ENCODE measurements at places on chromosomes 7 and 10.

DNA sequence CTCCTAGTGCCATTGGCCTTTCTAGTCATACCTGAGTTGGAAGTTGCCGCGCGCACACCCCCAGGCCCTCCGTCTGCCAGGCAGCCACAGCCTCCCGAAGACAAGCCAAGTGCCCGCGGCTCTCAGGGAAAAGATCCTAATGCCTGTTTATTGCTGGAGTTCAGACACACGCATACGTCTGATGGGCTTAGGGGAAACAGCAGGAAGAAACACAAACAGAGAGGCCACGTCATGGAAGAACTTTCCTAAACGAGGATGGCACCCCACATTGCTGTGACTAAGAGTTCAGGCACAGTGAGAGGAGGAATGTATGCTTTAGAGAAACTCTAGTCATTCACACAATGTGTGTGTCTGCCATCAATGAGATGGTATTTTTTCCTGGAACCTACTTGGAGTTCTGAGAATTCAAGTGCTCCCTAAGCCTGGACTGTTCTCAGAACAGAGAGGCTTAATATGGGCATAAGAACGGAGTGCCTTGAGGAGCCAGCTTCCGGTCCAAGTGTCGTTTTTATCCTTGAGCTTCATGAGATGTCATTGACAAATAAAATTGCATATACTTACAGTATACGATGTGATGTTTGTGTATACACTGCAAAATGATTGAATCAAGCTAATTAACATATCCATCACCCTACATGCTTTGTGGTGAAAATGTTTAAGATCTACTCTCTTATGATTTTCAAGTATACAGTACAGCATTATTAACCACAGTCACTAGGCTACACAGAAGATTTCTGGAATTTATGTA is 11.6 kb upstream of the RBP3 start:
- no peak for DNase-seq

DNA sequence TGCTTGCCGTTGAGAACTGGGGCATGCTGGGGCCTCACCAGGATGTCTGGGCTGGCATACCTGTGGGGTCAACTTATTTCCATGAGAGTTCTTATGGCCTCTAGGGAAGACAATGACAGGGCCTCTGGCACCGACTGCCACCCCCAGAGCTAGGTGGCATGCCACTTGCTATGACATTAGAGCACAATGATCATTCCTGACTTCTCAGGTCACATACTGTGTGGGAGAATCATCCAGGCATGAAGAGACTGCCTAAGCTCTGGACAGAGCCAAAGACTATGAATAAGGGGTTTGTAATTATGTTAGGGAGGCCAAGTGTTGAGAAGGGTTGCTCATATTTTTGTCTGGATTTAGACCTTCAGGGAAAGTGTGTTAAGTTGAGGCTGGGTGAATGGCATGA is 97.5 kb downstream of the PTPN20 start:
- DNase-seq = no peak

GRCh38 chr10:130218936-130219335 is 82.7 kb downstream of the GLRX3 start:
- DNase-seq = no peak

- DNase-seq = no peak
Measured at GRCh38 chr10:52539463-52539862, 225.4 kb downstream of the DKK1 start.

DNA sequence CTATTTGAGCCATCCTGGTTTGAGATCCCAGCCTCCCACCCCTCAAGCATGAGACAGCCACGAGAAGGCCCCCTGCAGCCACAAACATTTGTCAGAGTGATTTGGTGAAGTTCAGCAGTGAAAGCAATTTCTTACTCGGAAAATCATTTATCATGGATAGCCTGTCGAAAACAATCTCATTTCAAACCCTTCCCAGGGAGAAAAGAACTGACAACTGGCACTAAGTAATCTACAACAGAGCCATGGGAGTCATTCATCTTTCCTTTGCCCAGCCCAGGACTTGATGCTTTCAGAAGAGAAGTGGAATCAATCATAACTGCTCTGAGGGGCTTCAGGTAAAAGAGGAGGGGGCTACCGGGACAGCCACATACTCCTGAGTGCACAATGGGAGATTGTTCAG is 411.2 kb downstream of the KCNMA1 start:
- DNase-seq = no peak

DNA sequence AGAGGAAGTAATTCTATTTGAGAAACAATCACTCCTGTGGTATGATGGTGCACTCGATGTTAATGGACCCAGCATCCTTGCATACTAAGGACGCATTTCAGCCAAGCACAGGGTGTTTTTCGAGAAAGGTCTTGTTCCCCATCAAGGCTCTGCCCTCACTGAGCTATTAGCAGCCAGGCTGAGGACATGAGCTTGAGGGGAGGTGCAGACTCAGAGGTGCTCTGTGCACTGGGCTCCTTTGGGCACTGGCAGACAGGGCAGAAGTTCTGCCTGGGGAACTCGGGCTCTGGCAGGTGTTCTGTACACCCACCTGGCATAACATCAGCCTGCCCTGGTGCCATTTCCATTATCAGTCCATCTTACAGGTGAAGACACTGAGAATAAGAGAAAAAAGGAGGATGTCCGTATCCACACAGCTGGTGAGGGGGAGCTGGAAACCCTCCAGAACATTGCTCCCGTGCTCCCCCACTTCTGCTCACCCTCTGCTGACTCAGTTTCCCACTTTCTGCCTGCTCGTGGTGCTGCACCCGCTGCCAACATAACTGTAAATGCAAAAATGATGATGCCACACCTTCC is 92.7 kb upstream of the RET start:
- no peak for DNase-seq

DNA sequence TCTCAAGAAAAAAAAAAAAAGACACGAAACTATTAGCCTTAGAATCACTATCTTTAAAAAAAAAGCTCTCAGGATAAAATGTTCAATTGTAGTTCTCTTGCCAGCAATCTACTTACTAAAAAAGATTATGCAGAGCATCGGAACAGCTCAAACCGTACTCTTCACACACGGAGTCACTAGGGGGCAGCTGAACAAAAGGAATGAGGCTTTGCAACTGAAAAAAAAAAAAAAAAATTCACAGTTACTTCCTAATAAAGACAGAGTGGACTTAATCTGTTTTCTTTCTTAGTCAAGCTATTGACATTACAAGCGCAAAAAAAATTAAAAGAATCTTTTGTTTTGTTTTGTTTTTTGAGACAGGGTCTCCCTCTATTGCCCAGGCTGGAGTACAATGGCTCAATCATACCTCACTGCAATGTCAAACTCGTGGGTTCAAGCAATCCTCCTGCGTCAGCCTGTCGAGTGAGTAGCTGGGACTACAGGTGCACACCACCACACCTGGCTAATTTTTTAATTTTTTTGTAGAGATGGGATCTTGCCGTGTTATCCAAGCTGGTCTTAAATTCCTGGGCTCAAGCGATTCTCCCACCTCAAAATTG is 11.5 kb downstream of the PMS2 start:
- DNase-seq = peak; percentile 83

- no peak for DNase-seq
Measured at GRCh38 chr10:93165367-93165766, 91.7 kb downstream of the CYP26A1 start.

GRCh38 chr7:7257899-7258692 is 75.8 kb downstream of the C1GALT1 start:
- peak; percentile 52 for DNase-seq

GRCh38 chr10:30645340-30645827 is 15.8 kb upstream of the LYZL2 start:
- no peak for DNase-seq

- no peak for DNase-seq
Measured at GRCh38 chr7:95550546-95550945, 45.8 kb downstream of the PDK4 start.

DNA sequence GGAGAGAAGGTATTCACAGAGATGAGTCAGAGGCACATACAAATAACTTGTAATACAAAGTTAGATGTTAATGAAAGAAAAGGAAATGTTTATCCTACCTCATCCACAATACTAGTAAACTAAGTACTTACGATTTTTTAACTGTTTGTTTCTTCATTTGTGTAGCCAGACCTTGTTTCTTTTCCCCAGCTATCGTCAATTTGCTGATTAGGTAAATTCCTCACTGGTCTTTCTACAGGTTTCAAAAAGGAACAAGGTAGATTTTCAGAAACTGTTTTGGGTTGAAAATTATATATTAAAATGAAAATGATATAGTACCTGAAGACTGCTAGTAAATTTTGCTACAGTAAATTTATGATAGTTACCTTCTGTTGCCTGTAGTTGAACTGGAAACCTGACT is 56.6 kb downstream of the PON1 start:
- no peak for DNase-seq

DNA sequence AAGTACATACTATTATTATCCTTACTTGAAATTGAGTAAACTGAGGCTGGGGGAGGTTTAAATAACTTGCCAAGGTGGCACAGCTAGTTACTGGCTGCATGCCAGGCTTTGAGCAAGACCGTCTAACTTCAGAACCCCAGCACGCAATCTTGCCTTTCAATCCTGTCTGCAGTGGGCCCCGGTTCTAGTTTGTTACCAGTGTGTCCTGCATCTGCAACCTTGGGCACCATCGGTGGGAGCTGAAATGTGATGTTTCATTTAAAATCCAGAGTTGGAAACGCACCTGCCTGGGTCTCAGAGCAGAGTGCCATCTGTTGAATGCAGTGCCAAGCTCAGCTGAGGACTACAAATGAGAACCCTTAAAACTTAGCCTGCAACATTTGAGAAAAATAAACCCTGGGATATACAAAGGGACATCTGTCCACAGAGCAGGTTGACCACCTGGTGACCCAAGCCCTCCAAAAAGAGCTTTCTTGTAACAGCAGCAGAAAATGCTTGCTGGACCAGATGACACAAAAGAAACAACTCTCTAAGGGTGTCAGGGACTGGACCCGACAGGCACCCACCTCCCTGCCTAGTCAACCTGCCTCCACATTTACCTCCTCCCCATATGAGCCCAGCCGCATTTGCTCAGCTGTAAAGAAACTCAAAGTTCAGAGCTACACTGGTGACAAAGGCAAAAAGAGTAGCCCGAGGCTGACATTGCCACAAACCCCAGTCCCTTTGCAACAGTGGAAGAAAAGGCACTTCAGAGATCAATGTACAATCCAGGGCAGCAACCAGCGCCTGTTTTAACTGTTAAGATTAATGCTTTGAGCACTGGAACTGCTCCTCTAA is 1.7 kb downstream of the SH3PXD2A start:
- DNase-seq = no peak

- DNase-seq = no peak
Measured at GRCh38 chr7:83806538-83806937, 157.6 kb upstream of the SEMA3E start.

DNA sequence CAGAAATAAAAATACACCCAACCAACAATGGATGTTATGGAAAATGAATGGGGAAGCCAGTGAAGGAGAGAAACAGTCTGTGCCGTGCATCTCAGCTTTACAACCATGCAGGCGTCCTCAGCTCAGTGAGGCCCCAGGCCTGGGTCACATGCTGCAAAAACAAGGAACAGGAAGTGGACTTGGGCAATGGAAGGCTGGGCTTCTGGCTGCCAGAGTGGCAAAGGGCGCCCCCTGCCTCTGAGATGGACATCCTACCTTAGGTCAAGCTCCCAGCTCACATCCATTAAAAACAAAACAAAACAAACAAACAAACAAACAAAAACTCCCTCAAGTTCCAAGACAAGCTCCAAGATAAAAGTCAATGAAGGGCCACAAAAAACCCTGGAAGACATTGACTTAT is 54.7 kb upstream of the AFAP1L2 start:
- peak; percentile 76 for DNase-seq

GRCh38 chr7:111736552-111736874 is 174.2 kb upstream of the IMMP2L start:
- no peak for DNase-seq

- no peak for DNase-seq
Measured at GRCh38 chr10:113927440-113927839, 73.0 kb downstream of the NHLRC2 start.

- no peak for DNase-seq
Measured at GRCh38 chr7:134900166-134900982, 85.9 kb upstream of the AGBL3 start.

DNA sequence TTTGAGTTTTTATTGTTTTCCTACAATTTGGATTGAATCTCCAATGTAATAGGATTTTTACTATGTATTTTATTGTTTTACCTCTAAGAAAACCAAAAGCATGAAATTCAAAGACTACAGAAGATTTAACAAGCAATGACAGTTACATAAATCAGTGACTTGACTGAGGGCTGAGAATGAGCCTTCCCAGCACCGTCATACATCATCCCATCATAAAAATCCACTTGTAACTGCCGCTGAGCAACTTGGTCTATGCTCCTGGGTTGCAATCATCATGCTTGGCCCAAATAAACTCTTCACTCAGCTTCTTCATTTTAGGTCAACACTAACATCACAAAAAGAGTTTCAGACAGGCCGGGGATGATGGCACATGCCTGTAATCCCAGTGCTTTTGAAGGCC is 13.5 kb downstream of the LARP4B start:
- no peak for DNase-seq

DNA sequence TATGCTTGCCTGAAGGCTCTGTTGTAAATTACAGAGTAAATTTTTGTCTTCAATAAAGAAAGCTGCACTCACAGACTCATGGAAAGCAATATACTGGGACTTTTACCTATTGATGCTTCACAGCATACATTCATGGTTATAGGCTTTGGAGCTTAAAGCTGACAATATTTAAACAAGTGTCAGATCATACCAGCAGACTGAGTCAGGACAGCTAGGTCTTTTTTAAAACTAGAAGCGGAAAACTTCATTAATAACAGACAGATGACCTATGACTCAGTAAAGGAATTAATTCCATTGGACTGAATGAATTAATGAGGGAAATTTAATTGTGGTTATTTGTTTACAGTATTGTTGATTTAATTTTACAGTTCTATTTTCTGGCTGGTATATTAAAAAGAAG is 165.8 kb upstream of the DGKB start:
- no peak for DNase-seq

GRCh38 chr10:5616046-5616445 is 50.3 kb downstream of the ASB13 start:
- no peak for DNase-seq

GRCh38 chr10:103769176-103769575 is 86.2 kb downstream of the SH3PXD2A start:
- DNase-seq = no peak

DNA sequence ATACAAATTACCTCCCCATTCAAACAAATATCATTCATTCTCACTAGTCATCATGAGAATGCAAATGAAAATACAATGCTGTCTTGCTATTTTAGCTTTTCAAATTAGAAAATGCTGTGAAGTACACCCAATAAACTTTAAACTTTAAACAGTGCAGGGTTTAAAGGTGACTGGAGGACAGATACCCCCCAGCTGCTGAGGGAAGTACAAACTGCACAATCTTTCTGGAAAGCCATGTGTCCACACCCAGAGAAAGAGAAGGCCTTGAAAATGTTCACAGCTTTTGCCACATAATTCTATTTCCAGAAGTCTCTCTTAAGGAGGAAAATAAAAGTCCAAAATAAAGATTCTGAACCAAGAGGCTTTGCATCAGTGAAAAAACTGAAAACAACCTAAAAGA is 56.5 kb downstream of the PIK3AP1 start:
- no peak for DNase-seq

- no peak for DNase-seq
Measured at GRCh38 chr10:52436664-52437063, 122.6 kb downstream of the DKK1 start.

GRCh38 chr7:4885317-4885807 is 1.8 kb upstream of the RADIL start:
- DNase-seq = no peak

- peak; percentile 29 for DNase-seq
Measured at GRCh38 chr10:118840071-118840775, 85.5 kb upstream of the CACUL1 start.

- DNase-seq = peak; percentile 97
Measured at GRCh38 chr7:92633211-92633906, 43.2 kb upstream of the FAM133B start.
